NCI-H146 (cell line): ENCODE measurements at places on chromosomes 7 and 10.

- DNase-seq: no peak
Measured at GRCh38 chr7:54811041-54811845, 52.2 kb upstream of the SEC61G start.

- no peak for DNase-seq
Measured at GRCh38 chr10:96646751-96647166, 59.9 kb upstream of the TM9SF3 start.

GRCh38 chr7:157709531-157710251 is 372.9 kb downstream of the DNAJB6 start:
- no peak for DNase-seq

DNA sequence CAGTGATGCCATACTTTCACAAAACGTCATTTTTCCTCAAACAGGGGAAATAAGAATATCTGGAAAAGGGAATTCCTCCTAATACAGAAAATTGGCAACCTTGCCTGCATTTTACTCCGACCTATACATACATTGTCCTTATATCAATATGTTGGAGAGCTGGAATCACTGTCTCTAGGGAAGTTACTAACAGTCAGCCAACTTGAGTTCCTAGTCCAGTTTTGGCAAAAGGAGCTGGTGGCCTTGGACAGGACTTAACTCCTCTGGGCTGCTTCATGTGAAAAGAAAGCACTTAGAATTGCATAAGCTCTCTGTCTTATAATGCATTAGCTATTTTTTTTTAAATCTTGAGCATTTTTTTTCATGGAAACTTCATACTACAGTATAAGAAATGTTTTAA is 174.2 kb upstream of the HGF start:
- no peak for DNase-seq

DNA sequence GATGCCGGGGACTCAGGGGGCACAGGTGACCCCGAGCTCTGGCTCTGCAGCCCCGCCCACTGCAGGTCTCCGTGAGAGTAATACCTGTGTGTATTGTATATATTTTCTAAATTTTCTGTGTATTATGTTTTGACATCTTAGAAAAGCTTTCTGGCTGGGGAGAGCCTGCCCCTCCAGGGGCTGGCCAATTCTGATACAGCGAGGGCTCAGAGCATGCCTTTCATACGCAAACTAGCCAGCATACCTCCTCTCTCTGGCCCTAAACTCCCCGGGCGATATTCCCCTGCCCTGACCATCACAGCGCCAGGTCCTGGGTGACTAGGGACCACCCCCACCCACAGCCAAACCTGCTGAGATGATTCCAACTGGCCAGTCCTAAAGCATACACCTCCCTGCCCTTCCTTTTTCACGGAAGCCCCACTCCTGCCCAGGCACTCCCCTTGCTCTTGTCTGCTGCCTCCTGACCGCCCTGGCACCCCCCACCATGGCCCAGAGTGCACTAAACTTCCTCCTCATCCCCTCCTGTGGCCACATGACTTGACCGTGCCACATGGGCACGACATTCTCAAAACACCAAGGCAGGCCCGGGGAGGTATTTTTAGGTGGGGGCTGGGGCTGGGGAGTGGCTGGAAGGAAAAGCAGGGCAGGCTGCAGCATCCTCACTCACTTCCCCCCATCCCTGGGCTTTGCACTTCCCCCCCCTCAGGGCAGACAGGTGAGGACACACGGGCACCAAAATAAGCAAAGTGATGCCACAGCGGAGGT is 61.5 kb downstream of the INSIG1 start:
- no peak for DNase-seq

- no peak for DNase-seq
Measured at GRCh38 chr7:18553605-18554003, 58.1 kb downstream of the HDAC9 start.

DNA sequence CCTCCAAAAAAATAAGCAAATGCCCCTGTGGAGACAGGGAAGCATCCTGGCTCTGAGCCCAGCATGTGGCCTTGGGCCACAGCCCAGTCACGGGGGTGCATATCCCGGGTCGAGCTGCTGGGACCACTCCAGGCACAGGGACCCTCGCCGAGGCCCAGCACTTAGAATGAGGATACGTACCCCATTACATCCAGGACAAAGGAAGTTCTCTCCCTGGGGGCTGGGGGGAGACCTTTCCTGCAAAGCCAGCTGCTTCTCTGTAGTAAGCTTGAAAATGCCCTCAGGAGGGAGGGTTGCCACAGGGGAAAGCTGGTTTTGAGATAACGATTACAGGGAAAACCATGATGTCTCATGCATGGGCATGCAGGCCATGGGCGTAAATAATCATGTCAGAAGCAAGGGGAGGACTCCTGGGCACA is 75.5 kb downstream of the HIPK2 start:
- DNase-seq: no peak

DNA sequence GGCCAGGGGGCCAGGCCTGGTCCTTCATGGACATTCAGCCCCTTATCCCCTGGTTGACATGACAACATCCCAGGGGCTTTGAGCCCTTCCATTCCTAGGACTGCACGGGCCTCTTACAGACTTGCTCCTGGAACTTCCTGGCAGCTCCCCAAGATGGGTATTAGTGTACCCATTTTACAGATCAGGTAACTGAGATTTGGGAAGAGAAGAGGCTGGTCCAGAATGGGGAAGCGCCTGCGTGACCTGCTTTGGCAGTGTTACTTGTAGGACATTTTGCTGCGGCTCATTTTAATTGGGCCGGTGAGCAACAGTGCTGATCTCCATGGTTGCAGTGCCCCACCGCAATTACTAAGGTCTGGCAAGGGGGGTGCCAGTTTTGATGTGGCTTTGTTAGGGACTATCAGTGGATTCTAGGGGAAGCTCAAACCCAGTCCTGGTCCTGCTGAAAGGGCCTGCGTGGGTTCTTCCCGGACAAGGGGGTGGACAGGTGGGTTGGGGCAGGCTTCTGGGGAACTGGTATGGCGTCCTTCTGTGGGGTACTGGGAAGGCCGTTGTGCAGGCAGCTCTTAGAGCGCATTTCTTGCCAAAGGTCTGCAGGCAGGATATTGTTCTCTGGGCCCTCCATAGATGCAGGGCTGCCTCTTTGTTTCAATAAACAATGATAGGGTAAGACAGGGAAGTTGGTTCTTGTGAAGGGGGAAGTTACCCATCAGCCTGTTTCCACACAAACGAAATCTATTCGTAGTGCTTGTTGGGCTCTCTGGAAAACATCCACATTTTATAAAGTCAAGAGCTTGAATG is 137.6 kb downstream of the RGS10 start:
- DNase-seq: no peak

DNA sequence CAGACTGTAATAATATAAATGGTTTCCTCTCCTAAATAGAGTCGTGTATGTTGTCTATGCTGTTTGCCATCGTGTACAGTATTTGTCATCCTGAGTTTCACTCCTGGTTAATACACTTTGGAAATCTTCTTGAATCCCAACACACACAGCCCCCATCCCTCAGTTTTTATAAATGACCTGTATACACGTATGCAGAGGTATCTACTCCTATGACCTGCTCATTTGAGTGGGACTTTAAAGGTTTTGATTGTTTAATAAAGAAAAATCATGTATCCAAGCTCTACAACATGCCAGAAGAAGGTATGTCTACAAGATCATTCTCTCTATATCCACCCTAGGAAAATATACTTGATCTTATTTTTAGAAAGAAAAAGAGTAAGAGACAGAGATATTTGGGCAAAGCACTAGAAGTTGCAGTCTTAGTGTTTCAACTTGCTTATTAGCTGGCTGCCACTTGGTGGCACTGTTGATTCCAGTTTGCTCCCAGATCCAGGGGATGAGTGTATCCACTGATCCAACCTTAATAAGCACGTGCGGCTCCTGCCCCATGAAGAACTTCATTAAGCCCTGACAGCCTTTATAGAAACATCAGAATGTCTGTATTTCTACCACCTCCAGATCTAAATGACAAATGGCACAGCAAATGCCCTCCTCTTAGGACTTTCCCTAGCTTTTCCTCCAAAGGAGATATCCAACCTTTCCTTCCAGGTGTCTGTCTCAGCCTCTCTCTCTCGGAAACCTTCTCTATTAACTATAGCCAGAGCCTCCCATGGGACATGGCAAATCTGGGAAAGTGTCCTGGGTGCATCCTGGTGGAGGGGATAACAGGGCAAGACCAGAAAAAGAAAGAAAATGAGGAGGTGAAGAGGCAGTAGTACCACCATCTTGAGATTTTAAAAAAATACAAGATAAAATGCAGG is 181.6 kb upstream of the NEBL start:
- DNase-seq: peak; percentile 88
